Airway epithelial cell (primary cell): ENCODE measurements at places on chromosomes 2 and 18. TPM values are rescaled to one million over a fixed set of nuclear protein-coding genes. Genes with fewer than 3 reads are reported as not detected.

The PRSS56 gene
- total RNA-seq: not detected in 2 replicates

The GALR1 gene
- not detected in 2 replicates for total RNA-seq

The LRRTM1 gene
- total RNA-seq: not detected in 2 replicates

The HOXD4 gene
- total RNA-seq: not detected in 2 replicates

The DLX1 gene
- not detected in 2 replicates for total RNA-seq

The RGPD6 gene
- 6.2 and 11.9 TPM in 2 replicates for total RNA-seq

The SCN1A gene
- total RNA-seq: not detected in 2 replicates

The IL1F10 gene
- 0.78 TPM in 1 of 2 replicates, not detected in the other for total RNA-seq

The TUBA4B gene
- not detected in 2 replicates for total RNA-seq

The KYNU gene
- total RNA-seq: 22.4 and 24.9 TPM in 2 replicates

The VAMP5 gene
- 1.9 and 2.3 TPM in 2 replicates for total RNA-seq

The HYCC2 gene
- total RNA-seq: 5.4 and 5.9 TPM in 2 replicates

The AGAP1 gene
- total RNA-seq: 6.1 and 10.6 TPM in 2 replicates

The TSPYL6 gene
- total RNA-seq: not detected in 2 replicates

The RNF152 gene
- total RNA-seq: 11.1 and 16.0 TPM in 2 replicates

The CKAP2L gene
- 10.9 and 15.3 TPM in 2 replicates for total RNA-seq

The LRRTM4 gene
- total RNA-seq: not detected in 2 replicates

The CNDP1 gene
- total RNA-seq: not detected in 2 replicates

The RAD51AP2 gene
- 0.05 and 0.14 TPM in 2 replicates for total RNA-seq

The GRB14 gene
- total RNA-seq: 0.98 and 2.7 TPM in 2 replicates

The EML6 gene
- total RNA-seq: 0.42 and 1.8 TPM in 2 replicates

The CARF gene
- 2.0 and 4.5 TPM in 2 replicates for total RNA-seq

The PLCD4 gene
- 2.6 and 3.1 TPM in 2 replicates for total RNA-seq

The PGAP1 gene
- total RNA-seq: 6.3 and 7.8 TPM in 2 replicates

The HSBP1L1 gene
- total RNA-seq: 30.8 and 56.3 TPM in 2 replicates

The OTX1 gene
- total RNA-seq: 4.2 and 4.7 TPM in 2 replicates

The UGT1A5 gene
- total RNA-seq: 3.2 TPM in 1 of 2 replicates, not detected in the other

The TMEM178A gene
- total RNA-seq: 0.21 and 0.56 TPM in 2 replicates

The ZNF236 gene
- total RNA-seq: 5.4 and 12.3 TPM in 2 replicates

The LDLRAD4 gene
- not detected in 2 replicates for total RNA-seq

The AGXT gene
- not detected in 2 replicates for total RNA-seq

The RAB12 gene
- 44.9 and 45.0 TPM in 2 replicates for total RNA-seq

The BOD1L2 gene
- total RNA-seq: not detected in 2 replicates

The TMEFF2 gene
- total RNA-seq: 0.19 and 0.35 TPM in 2 replicates

The PROKR1 gene
- not detected in 2 replicates for total RNA-seq

The ASB18 gene
- total RNA-seq: not detected in 2 replicates

The UGT1A10 gene
- not detected in 2 replicates for total RNA-seq

The GALNT5 gene
- total RNA-seq: 48.1 and 67.4 TPM in 2 replicates

The IL1B gene
- total RNA-seq: 63.4 and 95.6 TPM in 2 replicates

The RBBP8 gene
- total RNA-seq: 86.3 and 110 TPM in 2 replicates

The CYBRD1 gene
- total RNA-seq: 9.6 and 11.6 TPM in 2 replicates

The NPPC gene
- not detected in 2 replicates for total RNA-seq

The POTEJ gene
- total RNA-seq: not detected in 2 replicates

The FN1 gene
- 599 and 679 TPM in 2 replicates for total RNA-seq

The C2orf15 gene
- 1.5 and 1.6 TPM in 2 replicates for total RNA-seq

The SNED1 gene
- 0.05 and 0.14 TPM in 2 replicates for total RNA-seq

The CAVIN2 gene
- total RNA-seq: 4.9 and 7.9 TPM in 2 replicates

The MRO gene
- total RNA-seq: not detected in 2 replicates

The RGPD4 gene
- total RNA-seq: not detected in 2 replicates

The LYG2 gene
- total RNA-seq: not detected in 2 replicates

The NT5DC4 gene
- not detected in 2 replicates for total RNA-seq

The HADHB gene
- total RNA-seq: 116 TPM in 2 replicates

The C2orf80 gene
- not detected in 2 replicates for total RNA-seq

The KIF1A gene
- total RNA-seq: not detected in 2 replicates

The CHST10 gene
- total RNA-seq: 3.7 and 4.6 TPM in 2 replicates

The CCDC68 gene
- total RNA-seq: 0.79 and 2.7 TPM in 2 replicates

The ANKRD30BL gene
- not detected in 2 replicates for total RNA-seq

The REG1B gene
- total RNA-seq: not detected in 2 replicates
